ENCODE measurements at places on chromosomes 3 and 15.

- DNase-seq = no peak
Observed at GRCh38 chr3:162015856-162016255, 519.2 kb downstream of the OTOL1 start.

DNA sequence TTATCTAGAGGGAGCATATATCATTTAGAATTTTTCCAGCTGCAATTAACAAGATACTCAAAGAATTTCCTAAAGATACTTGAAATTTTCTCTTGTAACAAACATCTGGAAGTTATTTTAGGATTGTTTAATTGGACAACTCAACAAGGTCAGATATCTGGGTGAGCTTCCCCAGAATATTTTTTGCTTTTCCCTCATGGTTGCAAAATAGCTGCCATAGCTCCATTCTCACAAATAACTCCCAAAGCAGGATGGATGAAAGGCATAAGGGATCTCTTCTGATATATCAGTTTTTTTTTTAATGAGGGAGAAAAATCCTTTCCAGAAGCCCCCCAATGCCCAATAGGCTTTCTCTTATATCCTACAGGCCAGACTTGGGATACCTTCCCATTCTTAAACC is 56.6 kb upstream of the SLC25A26 start:
- no peak for DNase-seq

- no peak for DNase-seq
Observed at GRCh38 chr15:69421498-69421897, 7.3 kb downstream of the KIF23 start.

GRCh38 chr15:27730868-27731267 is 368.2 kb downstream of the OCA2 start:
- DNase-seq = no peak

- no peak for DNase-seq
Observed at GRCh38 chr15:32953533-32953910, 235.7 kb downstream of the GREM1 start.

GRCh38 chr3:38314764-38315487 is 31.7 kb upstream of the XYLB start:
- DNase-seq = no peak

GRCh38 chr3:8366219-8366810 is 135.3 kb upstream of the LMCD1 start:
- no peak for DNase-seq

DNA sequence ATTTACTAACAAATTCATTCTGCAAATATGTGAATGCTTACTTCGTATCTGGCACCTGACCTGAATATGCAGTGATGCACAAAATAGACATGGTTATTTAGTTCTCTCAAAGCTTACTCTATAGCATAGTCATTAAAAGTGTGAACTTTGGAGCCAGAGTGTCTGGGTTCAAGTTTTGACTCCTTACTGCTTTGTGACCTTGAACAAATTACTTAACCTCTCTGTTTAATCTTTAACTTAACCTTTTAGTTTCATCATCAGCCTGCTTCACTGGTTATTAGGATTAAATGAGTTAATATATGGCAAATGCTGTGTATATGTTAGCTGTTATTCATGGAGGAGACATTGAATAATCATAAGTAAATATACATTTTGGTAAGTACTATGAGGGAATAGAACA is 12.1 kb upstream of the MGA start:
- DNase-seq = no peak

- DNase-seq = no peak
Observed at GRCh38 chr15:85097725-85098124, 116.1 kb downstream of the PDE8A start.

- DNase-seq = no peak
Observed at GRCh38 chr15:86502301-86502700, 422.6 kb downstream of the AGBL1 start.

DNA sequence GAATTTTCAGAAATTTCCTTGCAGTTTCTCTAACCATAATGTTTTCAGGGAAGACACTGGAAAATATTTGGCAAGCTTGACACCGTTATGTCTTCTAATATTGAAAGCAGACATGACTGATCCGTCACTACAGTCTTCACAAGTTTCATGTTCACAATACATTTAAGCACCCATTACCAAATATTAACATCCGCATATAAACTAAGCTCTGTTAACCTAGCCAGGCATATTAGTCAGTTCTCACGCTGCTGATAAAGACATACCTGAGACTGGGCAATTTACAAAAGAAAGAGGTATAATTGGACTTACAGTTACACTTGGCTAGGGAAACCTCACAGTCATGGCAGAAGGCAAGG is 162.7 kb upstream of the LYSMD4 start:
- DNase-seq = no peak

DNA sequence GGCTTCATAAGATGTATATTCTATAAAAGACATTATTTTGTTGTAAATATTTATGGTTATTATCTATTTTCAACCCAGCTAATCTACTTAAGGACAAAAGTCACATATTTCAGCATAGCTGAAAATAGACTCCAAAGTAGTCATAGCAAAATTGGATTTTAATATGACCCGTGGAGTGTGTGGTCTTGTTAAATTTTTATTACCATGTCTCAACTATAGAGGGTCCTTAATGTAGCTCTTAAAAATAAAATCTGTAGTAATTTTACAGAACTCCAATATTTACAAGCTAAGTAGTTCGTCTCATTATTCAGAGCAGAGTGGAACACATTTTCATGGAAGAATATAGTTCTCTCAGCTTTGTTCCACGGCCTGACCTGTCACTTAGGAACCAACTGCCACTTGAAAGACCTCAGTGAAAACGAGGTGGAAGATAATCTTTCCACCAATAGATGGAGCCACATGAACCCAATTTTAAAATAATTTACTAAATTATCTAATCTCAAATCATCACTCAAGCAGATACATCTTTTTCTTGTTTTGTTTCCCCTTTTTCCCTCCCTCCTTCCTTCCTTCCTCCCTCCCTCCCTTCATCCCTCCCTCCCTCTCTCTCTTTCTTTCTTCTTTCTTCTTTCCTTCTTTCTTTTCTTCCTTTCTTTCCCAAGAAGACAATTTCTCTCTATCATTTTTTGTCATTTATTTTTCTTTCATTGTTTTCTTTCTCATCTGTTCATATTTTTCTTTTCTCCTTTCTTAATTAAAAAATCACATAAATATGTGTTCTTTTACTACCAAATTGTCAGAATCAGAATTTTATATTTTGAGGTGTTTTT is 97.2 kb downstream of the CLDN1 start:
- no peak for DNase-seq

- no peak for DNase-seq
Observed at GRCh38 chr3:24048843-24049242, 103.8 kb downstream of the NR1D2 start.

GRCh38 chr3:76034649-76035048 is 249.3 kb upstream of the ZNF717 start:
- no peak for DNase-seq

GRCh38 chr3:173397161-173398110 is at the start of gene NLGN1:
Gene NLGN1 (plus strand): TSS chr3:173397744.
- DNase-seq = peak; percentile 14

GRCh38 chr3:53892286-53892637 is 603 bp upstream of the SELENOK start:
- DNase-seq = no peak

- no peak for DNase-seq
Observed at GRCh38 chr3:13815088-13815683, 64.7 kb downstream of the WNT7A start.

DNA sequence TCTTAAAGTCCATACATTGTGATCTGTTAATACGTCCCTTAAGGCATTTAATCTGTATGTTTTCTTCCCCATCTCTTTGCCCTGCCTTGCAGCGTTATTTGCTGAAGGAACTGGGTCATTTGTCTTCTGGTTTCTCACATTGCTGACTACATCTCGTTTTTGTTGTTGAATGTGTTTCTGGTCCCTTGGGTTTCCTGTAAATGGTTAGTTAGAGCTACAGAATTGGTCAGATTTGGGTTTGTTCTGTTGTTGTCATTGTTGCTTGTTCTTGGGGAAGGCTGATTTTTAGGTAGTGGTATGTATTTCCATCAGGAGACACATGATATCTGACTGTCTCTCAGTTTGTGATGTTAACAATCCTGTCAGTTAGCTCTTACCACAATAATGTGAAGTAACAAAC is 27.0 kb upstream of the ITPKA start:
- DNase-seq = no peak

DNA sequence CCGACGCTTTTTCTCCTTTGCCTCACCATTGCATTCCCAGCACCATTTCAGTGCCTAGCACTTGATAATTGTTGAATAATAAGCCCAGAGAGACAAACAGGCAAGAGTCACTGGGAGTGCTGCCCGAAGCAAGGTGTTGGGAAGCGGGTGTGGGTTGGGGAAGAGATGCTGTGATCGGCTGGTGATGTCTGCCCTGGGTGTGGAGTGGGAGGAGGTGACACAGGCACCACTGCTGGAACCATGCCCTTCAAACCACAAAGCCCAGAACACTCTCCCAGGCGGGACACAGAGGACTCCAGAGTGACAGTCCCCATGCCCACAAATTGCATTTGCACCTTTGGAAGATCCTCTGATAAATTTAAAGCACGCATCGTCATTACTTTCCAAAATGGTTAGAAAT is 148.2 kb downstream of the CHSY1 start:
- DNase-seq = no peak

- no peak for DNase-seq
Observed at GRCh38 chr3:4297486-4297885, 5.7 kb upstream of the SETMAR start.

GRCh38 chr15:53472883-53473282 is 286.6 kb downstream of the WDR72 start:
- no peak for DNase-seq

Measured in NCI-H2029 treated with DMSO at 0.1 percent for 48 hours (cell line).